Kidney capillary endothelial cell (primary cell): ENCODE measurements at places on chromosomes 5 and 9.

DNA sequence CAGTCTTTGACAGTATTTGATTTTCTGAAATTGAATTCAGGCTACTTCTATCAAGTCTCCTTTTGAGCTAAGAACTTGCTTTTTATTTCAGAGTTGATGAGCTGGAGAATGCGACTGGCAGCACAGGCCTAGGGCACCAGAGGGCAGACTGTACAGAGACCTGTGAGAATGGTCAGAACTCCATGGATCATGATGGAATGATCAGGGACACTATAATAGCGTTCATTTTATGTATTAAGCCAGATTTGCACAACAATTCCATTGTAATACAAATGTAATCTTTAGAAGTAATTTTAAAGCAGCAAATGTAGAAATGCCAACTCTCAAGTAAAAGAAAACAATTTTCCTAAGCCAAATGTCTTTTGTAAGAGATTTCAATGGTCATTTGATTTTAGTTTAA, 902.4 kb downstream of the NR2F1-AS1 start:
- no peak for DNase-seq

- DNase-seq: no peak
These were observed 19.1 kb downstream of the SH3GL2 start for GRCh38 chr9:17597977-17598376.

DNA sequence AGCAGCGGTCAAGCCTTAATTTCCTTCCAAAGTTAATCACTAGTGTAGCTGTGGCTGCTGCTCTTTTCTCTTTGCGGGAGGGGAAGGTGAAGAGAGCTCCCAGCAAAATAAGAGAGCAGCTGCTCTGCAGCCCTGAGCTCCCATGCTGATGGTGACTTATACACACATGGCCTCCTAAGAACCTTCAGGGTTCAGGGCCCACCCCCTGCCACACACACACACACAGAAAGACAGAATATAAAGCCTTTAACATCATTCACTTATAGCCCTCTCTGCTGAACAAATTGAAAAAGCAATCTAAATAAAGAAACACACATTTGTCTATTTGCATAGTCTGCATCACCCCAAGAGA, 43.6 kb downstream of the GAS1 start:
- DNase-seq: no peak

GRCh38 chr9:121556580-121556979, 56.9 kb upstream of the GGTA1 start:
- no peak for DNase-seq

- DNase-seq: no peak
These were observed 296.8 kb upstream of the VLDLR start for GRCh38 chr9:2324742-2325141.

DNA sequence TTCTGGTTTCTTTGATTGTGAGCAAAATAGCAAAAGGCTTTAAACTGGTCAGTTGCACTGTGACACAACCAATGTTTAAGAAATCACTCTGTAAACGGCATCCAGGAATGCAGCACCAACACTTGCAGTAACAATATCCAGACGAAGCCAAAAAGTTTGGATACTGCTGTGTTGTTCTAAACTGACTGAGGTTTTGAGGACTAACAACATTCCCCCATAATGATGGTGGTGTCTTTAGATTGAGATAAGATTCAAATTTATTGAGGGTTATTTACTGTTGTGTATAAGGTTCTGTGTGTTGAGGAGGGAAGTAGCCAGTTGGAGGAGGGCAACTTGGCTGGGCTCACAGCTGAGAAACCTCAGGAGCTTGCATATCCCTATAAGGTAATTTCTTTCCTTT, 353.6 kb downstream of the BNC2 start:
- DNase-seq: no peak

GRCh38 chr5:35963381-35963843, 25.0 kb upstream of the CAPSL start:
- DNase-seq: peak; percentile 1

DNA sequence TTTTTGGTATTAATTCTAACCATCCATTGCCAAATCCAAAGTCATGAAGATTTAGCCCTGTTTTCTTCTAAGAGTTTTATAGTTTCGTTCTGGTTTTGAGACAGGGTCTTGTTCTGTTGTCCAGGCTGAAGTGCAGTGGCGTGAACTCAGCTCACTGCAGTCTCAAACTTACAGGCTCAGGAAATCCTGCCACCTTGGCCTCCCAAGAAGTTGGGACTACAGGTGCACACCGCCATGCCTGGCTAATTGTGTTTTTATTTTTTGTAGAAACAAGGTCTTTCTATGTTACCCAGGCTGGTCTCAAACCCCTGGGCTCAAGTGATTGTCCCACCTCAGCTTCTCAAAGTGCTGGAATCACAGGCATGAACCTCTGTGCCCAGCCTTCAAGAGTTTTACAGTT, 21.0 kb downstream of the ACTL7A start:
- DNase-seq: no peak

DNA sequence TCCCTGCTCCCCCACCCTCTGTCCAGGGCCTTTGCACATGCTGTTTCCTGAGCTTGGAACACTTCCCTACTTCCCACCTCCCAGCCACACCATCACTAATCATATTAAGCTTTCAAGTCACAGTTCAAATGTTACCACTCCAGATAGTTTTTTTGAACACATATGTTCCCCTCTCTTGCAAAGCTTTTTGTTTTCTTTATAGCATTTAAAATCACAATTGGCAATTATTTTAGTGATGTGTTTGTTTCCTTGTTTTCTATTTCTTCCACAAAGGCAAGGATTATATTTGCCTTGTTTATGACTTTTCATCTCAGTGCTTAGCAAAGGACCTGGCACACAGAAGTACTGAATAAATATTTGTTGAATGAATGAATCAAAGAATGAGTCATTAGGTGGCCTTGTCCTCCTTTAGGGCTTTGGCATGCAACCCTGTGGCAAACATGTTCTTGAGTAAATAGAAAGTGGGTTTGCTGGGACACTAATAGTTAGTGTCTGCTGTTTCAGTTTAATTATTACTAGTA, 386.8 kb downstream of the FGF10 start:
- DNase-seq: no peak

- no peak for DNase-seq
These were observed 85.8 kb downstream of the LPAR1 start for GRCh38 chr9:110952540-110952859.

DNA sequence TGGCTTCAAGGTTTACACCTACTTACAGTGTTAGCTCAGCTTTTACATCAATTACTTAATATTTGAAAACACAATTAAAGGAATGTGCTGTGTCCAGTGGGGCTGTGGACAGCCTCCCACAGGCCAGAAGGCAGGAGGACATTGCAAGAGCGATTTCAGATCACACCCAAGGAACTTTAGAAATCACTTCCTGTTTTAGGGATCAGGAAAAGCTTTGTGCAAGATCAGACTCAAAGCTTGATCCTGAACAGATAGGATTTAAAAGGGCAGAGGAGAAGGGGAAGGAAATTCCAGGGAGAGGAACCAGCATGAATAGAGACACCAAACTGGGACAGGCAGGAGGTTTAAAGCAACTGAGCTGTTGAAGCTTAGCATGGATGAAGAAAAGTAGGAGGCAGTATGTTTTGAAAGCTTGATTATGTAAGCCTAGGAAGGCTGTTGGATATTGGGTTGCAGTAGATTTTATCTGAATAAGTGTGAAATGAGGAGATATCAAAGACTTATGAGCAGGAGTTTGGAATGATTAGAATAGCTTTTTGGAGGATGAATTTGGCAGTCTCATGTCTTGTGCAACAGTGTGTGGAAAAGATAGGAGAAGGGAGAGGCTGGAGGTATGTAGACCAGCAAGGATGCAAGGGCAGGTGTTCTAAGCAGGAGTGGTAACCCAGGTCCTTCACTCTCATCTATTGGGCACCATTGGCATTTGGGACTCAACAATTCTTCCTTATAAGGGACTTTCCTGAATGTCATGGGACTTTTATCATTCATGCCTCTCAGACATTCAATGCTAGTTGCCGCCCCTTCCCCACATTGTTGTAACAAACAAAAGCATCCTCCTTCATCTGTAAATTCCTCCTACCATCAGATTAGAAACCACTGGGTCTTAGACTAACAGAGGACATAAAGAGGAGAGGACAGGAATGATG, 123.5 kb downstream of the TARS1 start:
- DNase-seq: no peak

DNA sequence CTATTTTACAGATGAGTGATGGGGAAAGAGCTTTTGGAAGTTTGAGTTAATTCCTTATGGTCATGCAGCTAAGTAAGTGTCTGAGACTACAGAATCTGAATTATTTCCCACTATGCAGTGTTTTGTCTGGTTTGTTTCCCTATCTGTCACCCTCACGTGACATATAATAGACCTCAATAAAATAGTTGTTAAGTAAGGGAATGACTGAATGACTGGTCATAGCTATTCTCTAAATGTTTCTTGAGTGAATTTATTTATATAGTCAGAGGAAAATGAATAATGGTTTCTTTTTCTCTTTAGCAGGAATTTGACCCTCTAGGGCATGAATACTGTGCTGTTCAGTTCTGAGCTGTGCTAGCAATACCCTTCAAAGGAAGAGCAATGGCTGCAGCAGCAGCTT, 10.3 kb downstream of the TRIM32 start:
- DNase-seq: peak; percentile 28

- no peak for DNase-seq
These were observed 244.4 kb upstream of the RAI14 start for GRCh38 chr5:34411470-34412346.

DNA sequence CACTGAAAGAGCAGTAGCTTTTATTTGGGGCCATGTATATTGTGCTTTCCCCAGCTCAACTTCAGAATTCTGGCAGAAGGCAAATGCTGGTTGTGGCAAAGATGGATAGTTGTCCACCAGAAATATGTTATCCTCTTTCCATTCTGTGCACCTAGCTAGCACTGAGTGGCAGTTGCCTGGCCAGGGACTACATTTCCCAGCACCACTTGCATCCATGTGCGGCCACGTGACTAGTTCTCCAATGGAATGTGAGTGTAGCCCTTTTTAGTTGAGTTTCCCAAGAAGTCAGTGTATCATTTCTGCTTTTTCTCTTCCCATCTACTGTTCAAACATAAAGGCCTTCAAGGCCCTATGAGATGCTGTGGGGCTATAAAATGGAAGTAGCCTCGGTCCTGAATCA, 354.0 kb upstream of the CLINT1 start:
- no peak for DNase-seq

DNA sequence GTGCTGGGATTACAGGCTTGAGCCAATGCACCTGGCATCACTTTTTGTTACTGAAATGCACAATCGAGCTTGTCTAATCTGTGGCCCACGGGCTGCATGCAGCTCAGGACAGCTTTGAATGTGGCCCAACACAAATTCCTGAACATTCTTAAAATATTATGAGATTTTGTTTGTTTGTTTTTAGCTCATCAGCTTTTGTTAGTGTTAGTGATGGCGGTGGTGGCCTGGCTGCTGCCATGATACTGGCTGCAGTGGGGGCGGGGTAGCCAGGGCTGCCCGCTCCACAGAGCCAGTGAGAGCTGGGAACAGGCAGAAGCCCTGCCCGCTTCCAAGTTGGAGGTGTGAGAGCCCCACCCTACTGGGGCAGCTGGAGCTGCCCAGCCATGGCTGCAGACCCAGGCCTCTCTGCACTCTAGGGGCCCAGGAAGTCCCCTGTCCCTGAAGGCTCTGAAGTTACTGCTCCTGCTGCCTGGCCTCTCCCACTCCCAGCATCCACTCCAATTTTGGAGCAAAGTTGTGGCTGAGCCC, 76.6 kb upstream of the SHB start:
- no peak for DNase-seq

GRCh38 chr9:26358836-26359235, 533.8 kb downstream of the CAAP1 start:
- no peak for DNase-seq
